ENCODE measurements at places on chromosomes 1 and 21.

DNA sequence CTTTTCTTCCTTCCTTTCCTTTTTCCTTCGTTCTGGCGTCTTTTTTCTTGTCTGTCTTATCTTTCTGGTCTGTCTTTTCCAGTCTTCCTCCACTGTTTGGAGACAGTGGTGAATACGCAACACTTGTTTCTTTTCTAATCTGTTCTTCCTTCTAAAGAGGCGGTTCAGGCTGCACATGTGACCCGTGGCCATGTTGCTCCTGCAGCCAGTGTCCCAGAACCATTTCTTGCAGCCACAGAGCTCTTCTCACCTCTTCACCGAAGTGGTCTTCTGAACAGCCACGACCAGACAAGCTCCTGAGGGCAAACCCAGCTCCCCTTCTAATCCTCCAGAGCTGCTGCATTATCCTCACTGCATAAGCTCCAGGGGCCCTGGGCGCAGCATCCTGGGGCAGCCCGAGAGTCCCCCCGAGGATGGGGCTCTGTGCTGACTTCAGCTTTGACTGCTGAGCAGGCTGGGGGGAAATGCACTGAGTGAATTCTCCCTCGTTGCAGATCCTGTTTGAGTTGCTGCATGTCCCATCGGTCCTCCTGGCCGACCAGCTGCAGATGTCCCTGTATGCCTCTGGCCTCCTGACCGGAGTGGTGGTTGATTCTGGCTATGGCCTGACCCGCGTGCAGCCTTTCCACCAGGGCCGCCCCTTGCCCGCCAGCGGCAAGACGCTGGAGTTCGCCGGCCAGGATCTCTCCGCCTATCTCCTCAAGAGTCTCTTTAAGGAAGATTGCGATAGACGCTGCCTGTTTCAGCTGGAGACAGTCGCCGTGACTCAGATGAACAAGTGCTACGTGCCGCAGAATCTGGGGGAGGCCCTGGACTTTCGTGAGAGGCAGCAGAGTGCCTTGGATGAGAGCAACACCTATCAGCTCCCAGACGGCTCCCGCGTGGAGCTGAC lies 70.4 kb downstream of the ACTL8 start:
- no peak for DNase-seq

- no peak for DNase-seq
Measured at GRCh38 chr1:208174731-208175507, 69.3 kb downstream of the PLXNA2 start.

- DNase-seq: no peak
Measured at GRCh38 chr1:33860671-33861070, 3.2 kb upstream of the HMGB4 start.

DNA sequence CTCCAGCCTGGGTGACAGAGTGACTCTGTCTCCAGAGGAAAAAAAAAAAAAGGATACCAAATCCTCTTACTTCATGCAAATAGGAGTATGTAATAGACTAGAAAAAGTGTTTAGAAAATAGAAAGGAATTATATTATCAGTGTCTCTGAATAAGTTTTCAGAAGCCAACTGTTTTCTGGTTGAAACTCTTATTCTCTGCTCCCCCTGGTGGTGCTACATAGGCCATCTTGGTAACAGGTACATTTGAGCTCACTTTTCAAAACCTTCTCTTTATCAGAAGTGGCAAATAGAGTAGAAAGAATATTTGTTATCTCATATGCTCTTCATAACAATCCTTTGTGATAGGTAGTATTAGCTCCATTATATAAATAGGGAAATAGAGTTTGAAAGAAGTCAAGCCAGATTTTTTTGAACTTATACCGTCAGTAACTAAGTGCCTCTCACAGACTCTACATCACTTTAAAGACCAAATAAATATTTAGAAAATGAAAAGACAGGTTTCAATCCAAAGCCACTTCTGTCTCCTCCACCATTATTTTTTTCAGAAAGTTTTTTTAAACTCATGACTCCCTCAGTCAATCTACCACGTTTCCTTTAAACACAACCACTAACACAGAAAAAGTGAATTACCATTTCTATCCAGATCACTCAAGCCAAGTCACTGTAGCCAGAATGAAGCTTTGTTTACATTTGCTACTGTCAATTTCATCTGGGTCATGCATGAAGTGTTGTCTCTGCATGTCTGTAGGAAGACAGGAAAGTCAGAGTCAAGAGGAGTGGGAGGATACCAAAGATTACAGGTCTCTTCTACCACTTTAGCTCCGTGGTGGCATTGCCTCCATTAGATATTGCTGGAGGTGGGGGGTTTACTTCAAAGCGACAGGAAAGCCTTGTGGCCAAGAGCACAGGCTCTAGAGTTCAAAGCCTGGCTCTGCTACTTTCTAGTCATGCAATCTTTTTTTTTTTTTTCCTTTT lies 45.6 kb downstream of the IL23R start:
- DNase-seq: peak; percentile 19

- DNase-seq: no peak
Measured at GRCh38 chr1:35569936-35570335, 3.2 kb upstream of the TFAP2E start.

DNA sequence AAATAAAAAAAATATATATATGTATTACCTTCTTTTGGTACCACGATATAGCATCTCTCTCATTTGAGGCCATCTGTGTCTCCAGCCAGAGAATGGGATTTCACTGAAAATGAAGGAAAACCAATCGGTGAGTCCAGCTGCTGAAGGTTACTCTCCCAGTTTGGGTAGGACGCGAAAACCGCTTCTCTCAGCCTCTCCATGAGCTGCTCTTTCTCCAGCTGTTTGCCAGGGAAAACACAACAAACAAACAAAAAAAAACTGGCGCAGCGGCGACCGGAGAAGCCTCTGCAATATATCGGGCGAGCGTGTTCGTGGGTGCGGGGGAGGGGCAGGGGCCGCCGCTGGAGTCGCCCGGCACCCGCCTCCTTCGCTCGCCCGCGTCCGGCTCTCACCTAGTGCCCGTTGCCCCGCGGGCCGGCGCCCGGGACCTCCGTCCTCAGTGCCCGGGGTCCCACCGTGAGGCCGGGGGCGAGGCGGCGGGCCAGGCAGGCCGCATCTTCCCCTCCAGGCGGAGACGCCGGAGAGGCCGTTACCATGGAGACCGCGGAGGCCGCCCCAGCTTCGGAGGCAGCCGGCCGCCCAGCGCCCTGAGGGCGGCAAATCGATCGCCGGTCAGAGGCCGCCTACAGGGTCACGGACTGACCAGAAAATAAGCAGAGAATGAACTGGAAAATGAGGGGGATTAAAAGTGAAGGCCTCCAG lies 504 bp downstream of the PHTF1 start:
- DNase-seq: peak; percentile 23

DNA sequence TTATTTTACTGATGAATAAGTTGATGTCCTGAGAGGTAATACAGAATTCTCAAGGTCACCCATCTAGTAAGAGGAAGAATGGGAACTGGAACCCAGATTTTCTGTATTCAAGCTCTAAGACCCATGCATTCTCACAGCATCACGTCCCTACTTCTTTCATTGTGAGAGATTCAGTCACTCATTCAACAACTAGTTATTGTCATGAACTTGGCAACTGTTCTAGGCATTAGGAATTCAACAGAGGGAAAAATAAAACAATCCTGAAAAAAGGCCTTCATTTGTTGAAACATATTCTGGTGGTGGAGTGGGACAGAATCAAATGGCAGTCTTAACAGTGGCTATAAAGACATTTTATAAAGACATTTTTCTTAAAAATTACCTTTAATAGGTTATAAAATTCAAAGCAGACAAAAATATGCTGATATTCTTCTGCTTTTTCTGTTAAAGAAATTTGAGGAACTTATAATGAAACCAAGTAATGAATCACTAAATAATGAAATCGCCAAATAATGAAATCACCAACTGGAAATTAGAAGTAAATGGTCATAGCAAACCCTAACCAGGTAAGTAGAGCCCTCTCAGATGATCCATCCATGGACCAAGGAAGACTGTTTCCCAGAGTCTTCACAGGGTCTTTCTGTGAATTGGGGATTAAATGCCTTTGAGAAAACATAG lies 136.5 kb upstream of the DPYD start:
- no peak for DNase-seq

DNA sequence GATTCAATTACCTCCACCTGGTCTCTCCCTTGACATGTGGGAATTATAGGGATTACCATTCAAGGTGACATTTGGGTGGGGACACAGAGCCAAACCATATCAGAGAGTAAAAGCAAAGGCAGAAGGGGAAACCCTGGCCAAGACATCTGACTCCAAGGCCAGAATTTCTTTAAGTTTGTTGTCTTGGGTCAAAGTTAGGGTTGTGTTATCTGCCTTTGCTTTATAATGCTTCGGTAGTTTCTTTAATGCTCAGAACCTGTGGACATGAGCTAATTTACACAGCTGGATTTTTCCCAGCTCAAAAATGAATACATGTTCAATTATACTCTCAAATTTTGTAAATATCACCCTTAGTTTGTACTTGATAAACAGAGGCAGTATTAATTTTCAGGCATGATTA lies 1074.4 kb downstream of the ADGRL2 start:
- DNase-seq: no peak

GRCh38 chr1:245871915-245872314 lies 635.2 kb downstream of the SMYD3 start:
- no peak for DNase-seq

DNA sequence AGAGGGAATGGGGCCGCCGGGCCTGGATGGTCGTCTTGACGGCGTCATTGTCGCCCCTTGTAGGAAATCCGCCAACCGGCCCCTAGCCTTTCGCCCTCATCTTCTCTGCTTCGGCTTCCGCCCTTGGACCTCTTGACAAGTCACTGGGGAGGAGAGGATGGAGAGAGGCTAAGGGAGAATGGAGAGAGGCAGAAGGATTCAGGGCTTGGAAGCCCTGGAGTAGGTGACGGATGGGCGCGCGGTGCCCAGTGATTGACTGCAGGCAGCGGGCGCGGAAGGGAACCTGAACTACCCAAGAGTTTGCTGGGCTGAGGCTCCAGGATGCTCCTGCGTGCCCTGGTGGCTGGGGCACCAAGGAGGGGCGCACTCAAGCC lies 651 bp downstream of the PDE4B start:
- DNase-seq: no peak

- no peak for DNase-seq
Measured at GRCh38 chr1:99098589-99098988, 93.9 kb upstream of the PLPPR5 start.

DNA sequence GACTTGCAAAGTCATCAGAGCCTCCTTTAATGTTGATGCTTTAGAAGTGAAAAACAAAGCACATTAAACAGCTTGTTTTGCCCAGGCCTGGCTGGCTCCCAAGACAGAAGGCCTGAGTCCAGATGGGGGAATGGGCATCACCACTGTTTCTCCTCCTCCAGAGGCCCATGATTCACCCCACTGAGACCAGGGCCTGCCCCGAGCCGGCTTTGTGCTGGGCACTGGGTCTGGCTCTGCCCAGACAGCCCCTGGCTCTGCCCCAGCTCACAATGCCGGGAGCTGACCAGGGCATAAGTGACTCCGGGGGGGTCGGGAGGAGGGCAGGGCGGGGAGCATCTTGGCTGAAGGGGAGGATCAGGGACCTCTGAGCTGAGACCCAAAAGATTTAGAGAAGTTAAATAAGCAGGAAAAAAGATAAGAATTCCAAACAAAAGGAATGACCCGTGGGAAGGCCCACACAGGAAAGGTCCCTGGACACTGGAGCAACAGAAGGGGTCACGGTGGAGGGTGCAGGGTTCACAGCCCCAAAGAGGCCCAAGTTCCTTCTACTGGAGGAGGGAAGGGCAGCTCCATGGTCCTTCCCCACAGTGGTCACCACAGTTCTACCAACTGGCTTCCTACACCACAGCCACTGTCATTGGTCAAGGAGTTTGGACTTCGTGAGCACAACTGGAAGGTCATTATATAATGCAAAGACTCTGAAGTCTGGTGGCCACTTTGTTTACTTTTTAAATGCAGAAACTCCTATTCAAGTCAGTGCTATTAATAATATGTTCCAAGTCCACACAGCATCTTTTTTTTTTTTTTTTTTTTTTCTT lies 5.5 kb downstream of the C2CD2 start:
- DNase-seq: no peak

- no peak for DNase-seq
Measured at GRCh38 chr1:19877821-19878636, 4.2 kb upstream of the OTUD3 start.
